ENCODE measurements at places on chromosomes 16 and 17.

DNA sequence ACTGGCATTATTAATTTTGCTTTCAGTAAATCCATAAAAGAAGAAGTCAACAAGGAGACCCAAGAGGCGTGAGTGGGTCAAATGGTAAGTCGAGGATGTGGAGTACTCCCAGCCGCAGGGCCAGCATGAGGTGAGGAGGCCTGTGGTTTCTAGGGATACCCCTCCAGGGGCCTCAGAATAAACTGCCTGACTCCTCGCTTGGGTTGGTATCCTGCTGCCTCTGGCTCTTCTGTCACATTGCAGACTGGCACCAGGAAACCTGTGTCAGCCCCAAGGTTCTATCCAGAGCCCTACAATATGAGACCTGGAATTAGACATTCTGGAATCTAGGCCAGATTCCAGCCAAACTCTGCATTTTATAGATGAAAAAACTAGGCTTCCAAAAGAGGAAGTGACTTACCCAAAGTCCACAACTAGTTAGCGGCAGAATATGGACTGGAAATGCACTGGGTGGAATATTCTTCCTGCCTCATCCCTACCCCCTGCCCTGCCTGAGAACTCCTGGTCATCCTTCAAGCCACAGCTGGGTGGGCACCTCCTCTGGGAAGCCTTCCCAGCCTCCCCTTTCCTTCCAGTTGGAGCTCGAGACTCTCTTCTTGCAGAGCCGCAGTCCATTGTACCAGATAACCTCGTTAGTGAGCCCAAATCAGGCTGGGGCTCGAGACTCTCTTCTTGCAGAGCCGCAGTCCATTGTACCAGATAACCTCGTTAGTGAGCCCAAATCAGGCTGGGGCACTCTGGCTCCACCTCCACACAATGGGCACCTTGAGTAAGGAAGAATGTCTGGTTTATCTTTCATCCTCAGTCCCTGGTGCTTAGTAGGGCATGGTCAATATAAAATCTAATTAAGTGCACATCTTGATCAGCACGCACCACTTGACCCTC is 22.6 kb downstream of the C17orf67 start:
- DNase-seq: no peak

DNA sequence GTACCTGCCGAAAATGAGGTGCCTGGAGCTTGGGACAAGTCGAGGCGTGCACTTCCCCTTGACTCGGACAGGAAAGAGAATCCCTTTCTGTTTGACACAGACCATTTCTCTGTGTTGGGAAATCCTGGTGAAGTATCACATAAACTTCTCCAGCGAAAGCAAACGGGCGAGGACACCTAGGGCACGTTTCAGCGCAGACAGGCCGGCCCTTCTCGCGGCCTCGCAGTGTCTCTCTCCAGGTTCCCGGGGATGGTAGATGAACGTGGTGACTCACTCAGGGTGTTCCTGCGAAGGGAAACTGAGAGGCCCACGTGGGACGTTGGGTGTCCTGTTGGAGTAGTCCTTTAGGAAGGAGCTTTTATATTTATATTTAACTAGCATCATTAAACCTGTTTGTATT is 36.3 kb upstream of the ZNF750 start:
- no peak for DNase-seq

- DNase-seq: no peak
Measured at GRCh38 chr17:66423056-66423955, 120.9 kb downstream of the PRKCA start.

DNA sequence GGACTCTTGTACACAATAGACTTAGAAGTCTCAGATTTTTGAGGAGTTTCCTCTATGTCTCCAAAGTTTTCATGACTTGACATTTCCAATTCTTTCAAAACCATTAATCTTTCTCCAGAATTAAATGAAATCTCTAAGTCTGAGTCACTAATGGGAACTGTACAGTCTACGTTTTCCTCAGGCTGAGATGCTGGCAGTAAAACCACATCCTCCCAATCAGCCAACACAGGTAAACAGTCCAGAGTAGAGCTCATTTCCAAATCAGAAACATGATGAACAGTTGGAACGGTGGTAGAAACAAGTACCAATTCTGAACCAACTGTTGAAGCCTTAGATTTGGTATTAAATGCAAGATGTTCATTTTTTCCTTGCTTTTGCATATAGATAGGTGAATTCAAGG is 7.9 kb downstream of the ERI2 start:
- no peak for DNase-seq

GRCh38 chr16:73707863-73708262 is 588.8 kb upstream of the PSMD7 start:
- DNase-seq: no peak

DNA sequence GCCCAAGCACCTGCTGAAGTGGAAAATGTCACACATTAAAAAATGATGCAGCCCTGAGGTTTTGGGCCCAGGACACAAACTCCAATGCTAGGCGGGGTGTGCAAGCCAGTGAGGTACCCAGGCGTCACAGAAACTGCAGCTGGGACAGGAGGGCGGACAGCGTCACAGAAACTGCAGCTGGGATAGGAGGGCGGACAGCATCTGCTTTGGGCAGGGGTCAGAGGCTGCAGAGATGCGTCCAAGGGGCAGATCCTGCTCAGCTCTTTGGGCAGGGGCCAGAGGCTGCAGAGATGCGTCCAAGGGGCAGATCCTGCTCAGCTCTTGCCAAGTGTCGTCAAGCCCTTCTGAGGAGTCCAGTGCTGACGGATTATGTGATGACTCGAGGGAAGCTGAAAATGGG is 43.9 kb upstream of the RCVRN start:
- DNase-seq: no peak

GRCh38 chr17:82314727-82315605 is 2.4 kb downstream of the CD7 start:
- no peak for DNase-seq

DNA sequence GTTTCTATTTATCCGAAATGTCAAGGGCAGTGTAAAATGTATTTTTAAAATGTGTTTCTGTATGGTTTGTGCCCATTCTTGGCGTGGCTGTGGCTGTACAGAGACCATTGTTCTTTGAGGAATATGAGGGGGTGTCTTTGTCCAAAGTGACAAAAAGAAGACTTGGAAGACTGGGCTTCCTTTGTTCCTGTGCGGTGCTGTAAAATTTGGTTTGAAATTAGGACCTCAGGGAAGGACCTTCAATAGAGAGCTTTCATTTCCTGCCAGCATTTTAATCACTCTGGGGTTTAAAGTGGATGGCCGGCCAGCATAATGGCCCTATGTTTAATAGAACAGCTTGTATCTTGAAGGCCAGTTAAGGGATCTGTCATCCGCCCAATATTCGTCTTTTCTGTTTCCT is 190.1 kb upstream of the TBX2 start:
- no peak for DNase-seq

- DNase-seq: peak; percentile 67
Measured at GRCh38 chr17:80970044-80970761, 21.4 kb upstream of the CHMP6 start.

- DNase-seq: no peak
Measured at GRCh38 chr17:77002103-77003045, 134.2 kb downstream of the MGAT5B start.

Measured in left hindlimb (tissue), 1 donor.